ENCODE measurements at places on chromosomes 5 and 9. TPM values are rescaled to one million over a fixed set of nuclear protein-coding genes. Genes with fewer than 3 reads are reported as not detected.

DNA sequence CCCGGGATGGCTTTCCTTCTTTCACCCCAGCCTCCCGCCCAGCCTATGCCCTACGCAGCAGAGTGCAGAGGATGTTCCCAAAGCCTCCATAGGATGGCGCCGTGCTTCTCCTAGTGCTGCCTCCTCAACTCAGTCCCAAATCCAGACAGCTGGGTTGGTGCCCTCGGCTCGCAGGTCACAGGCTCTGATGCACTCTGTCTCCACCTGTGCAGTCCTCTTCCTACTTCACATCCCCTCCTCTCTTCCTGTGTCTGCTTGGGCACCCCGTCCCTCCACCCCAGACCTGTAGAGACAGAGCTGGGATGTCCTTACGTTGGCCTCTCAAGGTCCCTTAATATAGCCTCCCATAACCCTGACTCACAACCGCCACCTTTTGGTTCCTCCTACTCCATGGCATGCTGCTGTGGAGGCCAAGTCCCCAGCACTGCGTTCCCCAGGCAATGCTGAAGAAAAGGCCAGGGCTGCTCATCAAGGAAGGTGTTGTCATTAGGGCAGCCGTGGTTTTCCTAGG, 314.4 kb downstream of the GADD45G start:
- DNase-seq: peak; percentile 63

DNA sequence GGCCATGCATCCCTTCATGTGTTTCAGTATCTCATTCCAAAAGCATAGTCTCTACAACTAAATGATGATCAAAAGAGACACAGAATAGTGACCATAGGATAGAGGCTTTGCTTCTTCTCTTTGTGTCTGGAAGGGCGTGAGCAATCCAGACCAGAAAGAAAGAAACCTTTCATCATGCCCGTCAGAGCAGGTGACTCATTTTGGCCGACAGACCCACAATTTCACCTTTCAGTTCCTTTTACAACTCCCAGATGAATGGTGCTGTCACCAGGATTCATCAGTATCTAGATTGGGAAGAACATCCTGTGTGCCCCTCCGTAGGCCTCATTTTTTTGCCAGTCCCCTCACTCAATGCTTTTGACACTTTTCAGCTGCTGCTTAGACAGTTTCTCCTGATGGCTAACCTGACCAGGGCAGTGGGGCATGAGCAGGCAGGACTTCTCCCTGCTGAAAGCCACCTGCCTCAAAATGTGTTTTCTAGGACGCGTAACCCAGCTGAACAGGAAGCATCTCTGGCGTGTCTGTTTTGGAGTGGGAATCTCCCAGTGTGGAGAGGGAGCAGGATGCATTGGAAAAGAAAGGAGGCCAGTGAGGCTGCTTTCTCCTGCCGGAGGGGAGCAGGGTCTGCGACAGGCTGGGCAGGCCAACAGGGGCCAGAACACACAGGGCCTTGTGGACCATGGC, 21.2 kb downstream of the ABLIM3 start:
- DNase-seq: no peak

GRCh38 chr9:113542006-113542405, 78.5 kb downstream of the RGS3 start:
- DNase-seq: no peak

- no peak for DNase-seq
These were observed 808.1 kb downstream of the EFNA5 start for GRCh38 chr5:106862450-106863193.

- DNase-seq: no peak
These were observed 567.2 kb downstream of the PTPRD start for GRCh38 chr9:10045598-10045997.

DNA sequence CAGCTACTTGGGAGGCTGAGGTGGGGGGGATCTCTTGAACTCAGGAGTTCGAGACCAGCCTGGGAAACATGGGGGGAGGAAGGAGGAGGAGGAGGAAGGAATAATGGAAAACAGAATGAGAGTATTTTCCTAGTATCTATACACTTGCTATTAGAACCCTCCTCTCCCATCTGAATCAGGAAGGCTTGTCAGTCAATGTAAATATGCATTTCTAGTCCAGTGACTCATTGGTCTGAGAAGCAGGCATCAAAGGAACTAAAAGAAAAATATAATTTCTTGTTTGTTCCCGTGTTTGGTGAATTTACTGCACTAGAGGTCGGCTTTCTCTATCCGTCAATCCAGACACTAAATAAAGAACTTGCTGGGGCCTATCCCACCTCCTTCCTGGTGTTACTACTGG, 88.6 kb downstream of the AGTPBP1 start:
- DNase-seq: no peak

- DNase-seq: no peak
These were observed 341 bp downstream of the MXD3 start for GRCh38 chr5:177311392-177311722.

DNA sequence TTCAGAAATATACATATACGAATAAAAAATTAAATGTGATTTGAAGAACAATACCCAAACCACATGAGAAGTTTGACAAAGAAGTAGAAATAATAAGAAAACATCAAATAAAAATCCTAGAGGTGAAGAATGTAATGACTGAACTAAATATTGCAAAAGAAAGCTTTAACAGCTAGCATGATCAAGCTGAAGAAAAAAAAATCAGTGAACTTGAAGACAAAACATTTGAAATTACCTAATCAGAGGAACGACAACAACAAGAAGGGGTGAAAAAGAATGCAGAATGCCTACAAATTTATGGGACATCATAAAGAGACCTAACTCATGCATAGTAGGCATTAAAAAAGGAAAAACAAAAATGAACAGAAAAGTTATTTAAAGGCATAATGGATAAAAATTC, 60.5 kb upstream of the SPEF2 start:
- no peak for DNase-seq

DNA sequence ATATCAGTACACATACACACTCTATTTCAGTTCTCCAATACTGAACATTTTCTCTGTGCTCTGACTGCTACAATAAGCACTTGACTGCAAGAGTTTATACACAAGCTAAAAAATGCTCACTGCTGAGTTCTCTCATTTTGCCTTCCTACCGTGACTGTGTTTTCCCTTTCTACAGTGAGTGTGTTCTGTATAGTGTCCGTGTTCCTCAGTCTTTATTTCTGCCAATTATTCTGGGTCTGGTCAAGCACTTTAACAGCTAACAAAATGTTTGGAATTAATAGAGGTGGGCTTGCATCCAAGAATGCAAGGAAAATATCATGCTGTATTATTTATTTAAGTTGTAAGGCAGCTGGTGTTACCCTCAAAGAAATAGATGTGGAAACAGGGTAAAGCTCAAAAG, 217.0 kb upstream of the NREP start:
- DNase-seq: no peak

- no peak for DNase-seq
These were observed 12.6 kb upstream of the DPYSL3 start for GRCh38 chr5:147522435-147522834.

DNA sequence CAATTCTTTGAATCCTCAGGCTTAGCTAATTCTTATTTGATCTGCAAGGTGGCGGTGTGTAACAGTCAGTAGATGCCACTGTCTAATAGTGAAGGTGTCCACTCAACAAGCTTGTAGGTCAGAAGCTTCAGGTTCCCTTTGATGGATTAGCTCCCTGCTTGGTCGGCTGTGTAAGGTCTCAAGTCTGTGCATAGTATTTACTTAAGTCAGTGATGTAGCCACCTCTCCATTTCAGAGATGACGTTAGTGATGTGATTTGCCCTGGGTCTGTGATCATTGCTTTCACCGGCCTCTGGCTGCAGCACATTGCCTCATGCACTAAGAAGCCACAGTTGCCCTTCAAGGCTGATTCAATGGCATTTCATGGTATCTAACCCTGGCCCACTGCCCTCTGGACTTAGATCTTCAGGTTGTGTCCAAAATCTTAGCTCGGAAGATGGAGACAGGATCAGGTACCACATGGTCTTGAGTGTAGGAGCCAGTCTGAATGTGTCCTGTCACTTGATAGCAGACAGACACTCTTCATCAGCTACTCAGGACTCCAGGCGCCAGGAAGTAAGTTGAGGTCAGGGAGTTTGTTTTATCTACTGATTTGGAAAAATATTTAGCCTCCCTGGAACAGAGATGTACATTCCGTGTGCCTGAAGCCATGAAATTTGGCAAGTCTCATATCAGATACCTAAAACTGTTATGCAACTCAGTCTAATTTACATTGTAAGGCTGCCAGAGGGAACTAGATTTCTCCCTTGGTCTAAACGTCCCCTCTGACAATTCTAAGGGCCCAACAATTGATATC, 42.9 kb downstream of the SUB1 start:
- DNase-seq: no peak

- no peak for DNase-seq
These were observed 25.8 kb downstream of the FBXL7 start for GRCh38 chr5:15525703-15526275.

GRCh38 chr5:151461312-151461711, 13.9 kb downstream of the SLC36A1 start:
- no peak for DNase-seq

DNA sequence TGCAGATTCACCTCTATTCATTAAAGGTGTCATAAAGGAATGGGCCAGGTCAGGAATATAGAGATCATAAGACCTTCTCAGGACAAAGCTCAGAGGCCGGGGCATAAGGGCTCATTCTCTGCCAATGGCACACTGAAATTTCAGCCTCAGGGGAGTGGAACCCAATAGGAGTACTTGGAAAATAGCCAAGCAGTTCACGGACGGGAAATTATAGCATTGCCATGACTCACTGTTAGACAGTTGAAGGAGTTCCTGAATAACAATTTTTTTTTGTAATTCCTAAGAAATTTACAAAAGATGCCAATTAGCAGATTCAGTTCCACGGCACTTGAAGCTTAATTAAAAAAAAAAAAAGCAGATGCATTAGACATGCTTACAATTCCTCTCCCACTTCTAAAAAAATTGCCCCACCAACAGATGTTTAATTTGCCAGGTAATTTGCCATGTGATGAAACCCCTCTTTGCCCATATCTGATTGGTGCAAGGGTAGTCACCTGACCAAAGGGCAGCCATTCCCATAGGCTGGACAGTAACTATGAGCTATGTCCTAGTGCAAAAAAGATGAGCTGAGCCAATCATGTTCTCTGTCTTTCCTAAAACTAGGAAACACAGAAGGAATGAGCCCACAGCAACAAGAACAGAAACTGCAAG, 58.6 kb downstream of the PTCD2 start:
- no peak for DNase-seq

- no peak for DNase-seq
These were observed 156.8 kb downstream of the MAPKAP1 start for GRCh38 chr9:125549891-125550885.

- DNase-seq: no peak
These were observed 192.9 kb downstream of the RAB3C start for GRCh38 chr5:58775701-58776262.

GRCh38 chr9:99389087-99390033, 167.3 kb downstream of the SEC61B start:
- no peak for DNase-seq

DNA sequence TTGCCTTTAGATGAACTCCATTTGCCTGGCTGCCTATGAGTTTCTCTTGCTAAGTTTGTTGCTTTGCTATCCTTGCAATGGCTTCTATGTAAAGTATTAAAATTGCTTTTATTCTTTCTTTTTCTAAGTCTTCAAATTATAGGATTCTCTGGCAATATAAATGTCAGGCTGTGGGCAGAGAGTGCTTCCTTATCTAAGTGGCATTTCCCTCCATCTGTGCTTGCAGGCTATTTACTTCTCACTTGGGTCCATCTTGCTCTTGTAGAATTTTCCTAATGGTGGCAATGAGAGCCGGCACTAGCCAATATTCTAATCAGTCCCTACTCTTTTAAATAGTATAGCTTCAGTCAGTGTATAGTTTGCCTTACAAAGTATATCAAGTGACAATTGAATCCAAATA, 63.3 kb downstream of the FAM174A start:
- no peak for DNase-seq

DNA sequence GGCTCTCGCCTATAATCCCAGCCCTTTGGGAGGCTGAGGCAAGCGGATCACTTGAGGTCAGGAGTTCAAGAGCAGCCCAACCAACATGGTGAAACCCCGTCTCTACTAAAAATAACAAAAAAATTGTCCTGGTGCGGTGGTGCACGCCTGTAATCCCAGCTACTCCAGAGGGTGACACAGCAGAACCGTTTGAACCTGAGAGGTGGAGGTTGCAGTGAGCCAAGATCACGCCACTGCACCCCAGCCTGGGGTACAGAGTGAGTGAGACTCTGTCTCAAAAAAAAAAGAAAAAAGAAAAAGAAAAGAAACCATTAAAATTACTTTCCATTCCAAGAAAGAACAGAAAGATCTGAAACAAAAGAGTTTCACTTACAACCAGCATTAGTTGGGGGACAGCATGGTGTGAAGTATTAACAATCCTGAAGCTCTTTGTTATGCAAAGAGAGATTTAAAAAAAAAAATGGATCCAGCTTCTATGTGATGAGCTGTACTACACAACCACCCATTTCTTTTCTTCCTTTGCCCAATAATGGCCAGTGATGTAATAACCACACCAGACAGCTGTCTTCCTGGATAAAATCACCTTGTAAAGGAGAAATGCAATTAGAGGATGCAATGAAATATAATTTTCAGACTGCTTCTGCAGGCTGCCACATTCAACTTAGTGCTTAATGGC, 76.9 kb downstream of the MED27 start:
- no peak for DNase-seq

- DNase-seq: no peak
These were observed 114.9 kb upstream of the PRLR start for GRCh38 chr5:35345222-35345621.

DNA sequence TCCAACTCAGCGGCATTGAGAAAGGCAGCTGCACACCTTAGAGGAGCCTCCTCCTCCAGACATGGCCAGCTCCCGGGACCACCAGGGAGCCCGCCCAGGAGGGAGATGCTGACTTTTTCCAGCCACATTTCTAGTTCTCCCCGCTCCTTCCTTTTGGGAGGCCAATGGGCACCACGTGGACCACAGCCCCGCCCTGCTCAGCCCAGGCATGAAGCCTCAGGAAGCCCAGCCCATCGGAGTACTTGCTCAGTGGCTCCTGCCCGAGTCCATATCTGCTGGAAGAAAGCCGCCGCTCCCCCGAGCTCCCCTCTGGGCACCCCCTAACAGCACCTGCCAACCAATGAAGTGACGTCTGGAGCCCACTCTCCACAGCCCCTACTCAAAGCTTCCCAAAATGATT, 52.4 kb downstream of the SMIM23 start:
- DNase-seq: no peak

The GAPVD1 gene
- 12.9 TPM for polyA plus RNA-seq

The PITX1 gene
- polyA plus RNA-seq: 0.46 TPM

The GLDC gene
- polyA plus RNA-seq: 2.2 TPM

The FOXD1 gene
- 0.23 TPM for polyA plus RNA-seq

The TICAM2 gene
- polyA plus RNA-seq: 3.3 TPM

The IL3 gene
- 0.34 TPM for polyA plus RNA-seq
